ENCODE measurements at places on chromosomes 11 and 22.

- no peak for DNase-seq
These were observed 4.6 kb upstream of the H19 start for GRCh38 chr11:2002042-2002776.

- DNase-seq = no peak
These were observed 86.7 kb upstream of the IZUMO1R start for GRCh38 chr11:94217705-94218104.

- DNase-seq = no peak
These were observed 818.9 kb downstream of the BRD1 start for GRCh38 chr22:49008682-49009235.

DNA sequence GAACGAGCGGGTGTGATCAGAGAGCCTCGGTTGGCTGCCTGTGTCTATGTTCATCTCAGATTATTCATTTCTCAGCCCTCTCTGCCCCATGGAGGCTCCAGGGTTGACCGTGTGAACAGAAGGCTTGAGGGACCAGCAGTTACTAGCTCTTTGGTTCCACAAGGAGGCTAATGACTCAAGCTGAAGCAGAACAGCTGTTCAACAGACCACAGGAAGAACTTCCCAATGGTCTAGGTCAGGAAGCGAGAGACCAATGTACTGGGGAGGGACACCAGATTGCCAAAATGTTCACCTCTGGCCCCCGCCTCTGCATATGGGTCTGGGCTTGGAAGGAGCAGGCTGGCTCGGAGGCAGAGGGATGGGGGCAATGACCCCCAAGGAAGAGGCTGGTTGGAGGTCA is 14.7 kb upstream of the PDE2A start:
- no peak for DNase-seq

DNA sequence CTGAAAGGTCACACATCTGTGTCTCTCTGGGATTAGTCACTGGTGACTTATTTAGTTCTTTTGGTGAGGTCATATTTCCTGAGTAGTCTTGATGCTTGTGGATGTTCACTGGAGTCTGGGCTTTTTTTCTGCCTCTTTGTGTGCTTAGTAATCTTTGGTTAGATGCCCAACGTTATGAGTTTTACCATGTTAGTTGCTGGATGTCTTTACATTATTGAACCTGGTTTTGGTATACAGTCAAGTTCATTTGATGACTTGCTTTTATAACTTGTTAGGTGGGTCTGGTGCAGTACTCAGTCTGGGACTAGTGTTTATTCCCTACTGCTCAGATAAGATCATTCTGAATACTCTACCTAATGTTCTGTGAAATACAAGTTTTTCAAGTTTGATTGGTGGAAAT is 26.2 kb upstream of the SLC37A2 start:
- no peak for DNase-seq

GRCh38 chr11:134879341-134879740 is 467.3 kb upstream of the B3GAT1 start:
- no peak for DNase-seq

DNA sequence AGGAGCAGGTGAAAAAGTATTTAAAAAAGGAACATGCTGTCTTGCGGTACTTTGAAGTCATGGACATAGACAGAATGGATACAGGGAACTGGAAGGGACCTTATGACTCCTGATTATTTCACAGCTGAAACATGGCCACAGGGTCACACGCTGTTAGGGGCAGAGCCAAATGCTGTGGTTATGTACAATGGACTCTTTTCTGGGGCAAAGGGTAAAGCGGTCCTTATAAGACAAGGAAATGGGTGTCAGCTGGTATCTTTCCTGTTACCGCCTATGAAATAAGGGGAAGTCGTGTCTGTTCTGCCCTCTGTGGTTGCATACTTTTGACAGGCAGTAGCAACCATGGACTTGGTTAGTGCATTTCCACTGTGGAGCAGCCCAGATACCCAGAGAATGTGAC is 12.8 kb upstream of the ST14 start:
- DNase-seq = no peak

DNA sequence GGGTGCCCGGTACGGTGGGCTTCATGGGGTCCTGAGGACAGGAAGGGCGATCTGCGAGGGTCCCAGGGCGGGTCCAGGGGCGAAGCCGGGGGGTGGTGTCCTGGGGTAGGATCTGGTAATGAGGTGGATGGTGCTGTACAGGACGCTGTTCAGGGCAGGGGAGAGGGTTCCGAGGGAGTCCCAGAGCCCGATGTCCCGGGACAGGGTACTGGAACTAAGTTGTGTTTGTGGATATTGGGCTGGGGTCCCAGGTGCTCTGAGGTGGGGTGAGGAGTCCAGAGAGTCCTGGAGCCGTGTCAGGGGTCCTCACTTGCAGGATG is 426 bp downstream of the LZTR1 start:
- no peak for DNase-seq

- no peak for DNase-seq
These were observed 184.8 kb downstream of the DSCAML1 start for GRCh38 chr11:117612177-117612576.

DNA sequence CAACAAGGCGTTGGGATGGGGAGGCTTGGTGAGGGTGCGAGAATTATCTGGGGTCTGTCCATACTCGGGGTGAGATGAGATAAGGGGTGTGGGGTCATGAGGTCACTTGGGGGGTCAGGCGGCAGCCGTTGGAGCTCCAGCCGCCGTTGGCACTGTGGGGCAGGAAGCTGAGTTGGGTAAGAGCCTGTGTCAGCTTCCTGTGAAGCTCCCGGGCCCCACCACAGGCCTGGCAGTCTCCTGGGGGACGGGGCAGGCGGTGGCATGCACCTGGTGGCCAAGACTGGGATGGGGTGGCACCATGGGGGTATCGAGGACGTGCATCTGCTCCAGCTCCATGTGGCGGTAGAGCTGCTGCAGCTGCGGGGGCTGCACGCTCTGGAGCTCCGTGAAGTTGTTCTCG is 7.1 kb upstream of the MYBPC3 start:
- DNase-seq = no peak

- DNase-seq = no peak
These were observed 434 bp downstream of the BANF1 start for GRCh38 chr11:66002648-66003225.

- DNase-seq = no peak
These were observed 84.3 kb upstream of the SHISAL1 start for GRCh38 chr22:44396727-44397722.

DNA sequence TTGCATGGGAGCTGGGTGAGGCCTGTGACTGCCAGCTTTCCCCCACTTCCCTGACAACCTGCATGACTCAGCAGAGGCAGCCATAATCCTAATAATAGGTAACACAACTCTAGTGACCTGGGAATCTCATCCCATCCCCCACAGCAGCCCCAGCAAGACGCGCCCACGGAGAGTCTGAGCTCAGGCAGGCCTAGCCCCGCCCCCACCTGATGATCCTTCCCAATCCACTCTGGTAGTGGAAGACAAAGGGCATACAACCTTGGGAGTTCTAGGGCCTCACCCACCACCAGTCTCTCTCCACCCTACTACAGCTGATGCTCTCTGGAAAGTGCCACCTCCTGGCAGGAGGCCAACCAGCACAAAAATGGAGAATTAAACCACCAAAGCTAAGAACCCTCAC is 60.3 kb downstream of the CWF19L2 start:
- no peak for DNase-seq

DNA sequence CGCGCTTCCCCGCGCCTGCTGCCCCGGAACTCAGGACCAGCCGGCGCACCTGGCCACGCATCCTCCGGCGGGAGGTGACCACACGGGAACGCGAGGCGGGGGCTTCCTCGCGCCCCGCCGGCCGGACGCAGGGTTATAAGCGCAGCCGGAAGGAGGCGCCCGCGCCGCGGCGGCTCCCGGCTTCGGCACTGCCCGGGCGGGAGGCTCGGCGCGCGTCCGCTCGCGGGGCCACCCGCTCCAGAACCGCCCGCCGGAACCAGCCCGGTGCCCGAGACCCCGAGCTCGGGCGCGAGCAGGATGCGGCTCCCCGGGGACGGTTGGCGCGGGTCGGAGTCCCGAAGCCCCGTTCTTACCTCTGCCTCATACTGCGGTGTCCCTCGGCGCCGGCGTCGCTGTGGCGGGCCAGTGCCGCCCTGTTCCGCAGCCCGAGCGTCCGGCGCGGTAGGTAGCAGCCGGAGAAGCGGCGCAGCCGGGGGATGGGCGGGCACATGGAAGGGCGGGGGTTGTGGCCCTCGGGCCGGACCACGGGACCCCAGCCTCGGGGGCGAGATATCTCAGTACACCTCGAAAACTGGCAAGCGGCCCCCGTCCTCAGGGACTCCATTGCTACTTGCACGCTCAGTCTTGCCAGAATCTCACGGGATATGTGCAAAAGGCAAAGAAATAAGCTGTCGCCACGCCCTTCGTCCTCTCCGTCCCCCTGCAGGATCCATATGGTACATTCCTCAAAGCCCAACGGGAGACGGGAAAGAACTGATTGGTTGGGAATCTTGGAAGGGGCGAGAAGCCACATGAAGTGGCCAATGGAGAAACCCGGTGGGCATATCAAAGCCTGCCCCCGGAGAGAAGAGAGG is 23.1 kb downstream of the MICAL3 start:
- peak; percentile 66 for DNase-seq

DNA sequence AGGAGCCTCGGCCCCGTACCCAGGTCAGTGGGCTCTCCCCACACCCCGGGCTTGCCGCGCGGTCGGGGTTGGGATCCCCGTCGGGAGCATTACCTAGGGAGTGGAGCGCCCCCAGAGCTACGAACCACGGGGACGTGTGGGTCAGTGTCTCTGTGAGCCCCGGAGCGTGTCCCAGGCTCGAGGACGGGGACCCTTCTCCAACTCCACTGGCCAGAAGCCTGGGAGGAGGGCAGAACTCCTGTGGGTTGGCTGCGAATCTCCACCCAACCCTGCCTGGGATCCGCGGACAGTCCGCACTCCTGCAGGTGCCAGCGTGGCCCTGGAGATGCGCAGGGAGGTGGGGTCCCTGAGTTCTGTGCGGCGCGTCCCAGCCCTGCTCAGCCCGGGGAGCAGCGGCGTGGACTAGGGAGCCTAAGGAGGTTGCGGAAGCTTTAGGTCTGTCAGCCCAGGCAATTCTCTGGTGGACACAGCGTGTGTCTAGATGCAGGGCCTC is 346 bp downstream of the PPFIBP2 start:
- DNase-seq = no peak

DNA sequence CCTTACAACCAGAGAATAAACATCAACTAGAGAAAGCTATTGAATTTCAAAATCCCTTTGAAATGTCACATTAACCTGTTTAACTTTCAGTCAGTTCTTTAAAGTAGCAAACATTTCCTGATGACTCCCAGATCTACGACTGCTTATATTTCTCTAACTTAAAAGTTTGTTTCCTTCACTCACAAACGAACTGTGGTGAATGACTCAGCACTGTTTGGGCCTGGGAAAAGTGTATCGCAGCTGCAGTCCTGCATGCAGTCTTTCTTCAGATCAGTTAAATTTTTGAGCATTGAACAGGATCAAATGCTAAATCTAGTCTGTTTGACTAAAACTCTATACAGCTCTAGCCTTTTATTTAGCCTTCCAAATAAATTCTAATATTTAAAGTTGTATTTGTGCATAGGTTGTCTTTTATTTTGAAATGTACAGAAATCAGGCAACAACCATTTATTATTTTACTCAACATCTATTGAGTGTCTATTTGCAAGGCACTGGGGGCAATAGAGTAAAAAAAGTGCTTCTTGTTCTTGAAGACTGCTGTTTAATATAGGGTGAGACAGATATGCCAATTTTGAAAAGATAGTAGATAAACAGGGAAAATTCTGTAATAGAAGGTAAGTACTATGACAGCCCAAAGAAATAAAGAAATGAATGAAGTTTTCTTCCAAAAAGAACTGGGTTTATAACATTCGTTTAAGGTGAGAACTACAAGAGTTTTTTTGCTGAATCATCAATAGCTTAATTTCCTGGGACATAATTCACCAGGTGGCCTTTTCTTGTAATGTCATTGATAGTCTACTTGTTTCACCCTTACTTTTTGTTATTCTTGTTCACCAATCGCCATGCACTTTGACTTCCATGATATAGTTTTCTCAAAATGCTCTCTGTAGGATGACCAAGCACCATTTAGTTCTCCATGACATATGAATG is 235.4 kb downstream of the METTL15 start:
- DNase-seq = no peak

GRCh38 chr22:33883561-33883960 is 36.7 kb downstream of the LARGE1 start:
- DNase-seq = no peak

DNA sequence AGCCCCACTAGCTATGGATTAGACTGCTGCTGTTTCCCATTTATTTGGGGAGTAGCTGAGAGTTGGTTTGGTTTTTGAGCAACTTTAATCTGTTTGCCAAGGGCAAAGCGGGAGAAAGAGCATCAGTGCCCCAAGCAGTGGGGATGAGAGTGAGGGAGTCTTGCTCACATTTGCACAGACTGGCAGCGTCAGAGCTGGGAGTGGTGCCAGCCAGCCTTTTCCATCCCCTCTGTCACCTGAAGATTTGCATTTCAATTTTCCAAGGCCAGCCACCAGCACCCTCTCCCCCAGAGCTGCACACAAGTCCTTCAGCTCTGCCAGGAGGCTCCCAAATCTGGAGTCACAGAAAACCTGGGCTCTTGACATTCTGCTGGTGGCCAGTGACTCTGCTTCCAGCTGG is 21.0 kb upstream of the UVRAG start:
- DNase-seq = no peak
